ENCODE measurements at places on chromosomes 2 and 18.

- no peak for DNase-seq
Measured at GRCh38 chr2:223260681-223261080, 208.7 kb downstream of the KCNE4 start.

DNA sequence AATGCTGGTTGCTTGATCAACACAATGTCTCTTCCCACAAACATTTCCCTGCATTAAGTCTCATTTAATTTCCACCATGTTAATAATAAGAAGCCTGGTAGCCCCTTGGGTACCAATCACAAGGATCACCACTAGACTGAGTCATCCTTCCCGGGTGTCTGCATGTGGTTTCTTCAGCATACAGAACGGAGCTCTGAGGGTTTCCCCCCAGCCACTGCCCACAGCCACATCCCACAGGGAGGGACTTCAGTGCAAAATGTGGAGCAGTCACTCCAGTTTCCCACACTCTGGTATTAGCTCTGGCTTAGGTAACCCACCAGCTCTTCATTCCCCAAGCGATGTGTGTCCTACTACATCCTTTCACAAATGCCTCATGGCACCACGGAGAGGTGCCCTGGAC is 42.7 kb upstream of the POLE4 start:
- no peak for DNase-seq

- no peak for DNase-seq
Measured at GRCh38 chr2:226760412-226761194, 39.0 kb downstream of the IRS1 start.

- DNase-seq: peak; percentile 87
Measured at GRCh38 chr2:210460322-210461227, 16.0 kb downstream of the LANCL1 start.
